Fibroblast of lung (primary cell): ENCODE measurements at places on chromosomes 2 and 18. TPM values are rescaled to one million over a fixed set of nuclear protein-coding genes. Genes with fewer than 3 reads are reported as not detected.

DNA sequence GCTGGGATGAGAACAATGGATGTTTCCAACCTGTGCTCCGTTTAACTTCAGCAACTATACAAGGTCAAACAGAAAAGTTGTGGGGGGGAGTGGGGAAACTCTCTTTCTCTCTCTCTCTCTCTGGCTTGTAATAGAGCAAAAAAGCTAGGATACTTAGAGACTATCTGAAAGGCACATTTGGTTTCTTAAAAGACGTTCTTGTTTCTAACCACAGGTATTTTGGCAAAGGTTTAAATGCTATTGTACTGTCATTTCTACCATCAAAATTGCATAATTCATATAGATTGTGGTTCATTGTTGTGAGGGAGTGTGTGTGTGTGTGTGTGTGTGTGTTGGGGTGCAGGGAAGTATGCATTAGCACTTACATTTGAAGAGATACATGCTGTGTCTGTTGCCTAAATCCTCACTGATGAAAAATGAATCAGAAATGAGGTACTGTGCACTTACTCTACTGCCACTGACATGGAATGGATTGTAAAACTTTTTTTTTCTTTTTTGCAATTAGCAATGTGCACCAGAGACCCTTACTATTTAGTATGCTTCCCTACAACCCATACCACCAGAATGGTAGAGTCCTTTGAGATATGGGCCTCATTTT is 841.0 kb upstream of the PIK3C3 start:
- DNase-seq = peak; percentile 82
- H3K4me1 ChIP-seq = no peaks in the 10 kb centered on the region
- no peaks in the 10 kb centered on the region for H3K36me3 ChIP-seq
- H3K27ac ChIP-seq = no peak overlapping the region

DIPK1C gene
- total RNA-seq = not detected in 2 replicates

SETBP1 gene
- total RNA-seq = 4.5 and 4.9 TPM in 2 replicates

- H3K36me3 ChIP-seq = no peaks in the 10 kb centered on the region
- peaks cover 56% of the 10 kb centered on the region for H3K27me3 ChIP-seq
- DNase-seq = peak; percentile 40
- no peak within 1 kb of the TSS for H3K27ac ChIP-seq
- H3K4me3 ChIP-seq = peak within 1 kb of the TSS; percentile 42
- H3K4me1 ChIP-seq = peaks cover 6% of the 10 kb centered on the region
Measured at GRCh38 chr2:231926180-231926741, at the start of gene NPPC. Gene NPPC (minus strand): TSS chr2:231926396. CDS start chr2:231926249, 147 bp downstream.

GRCh38 chr2:158189526-158189925 is 87.8 kb downstream of the UPP2 start:
- H3K36me3 ChIP-seq = no peaks in the 10 kb centered on the region
- H3K4me3 ChIP-seq = no peak overlapping the region
- no peaks in the 10 kb centered on the region for H3K4me1 ChIP-seq
- DNase-seq = no peak
- H3K27ac ChIP-seq = no peak overlapping the region

DNA sequence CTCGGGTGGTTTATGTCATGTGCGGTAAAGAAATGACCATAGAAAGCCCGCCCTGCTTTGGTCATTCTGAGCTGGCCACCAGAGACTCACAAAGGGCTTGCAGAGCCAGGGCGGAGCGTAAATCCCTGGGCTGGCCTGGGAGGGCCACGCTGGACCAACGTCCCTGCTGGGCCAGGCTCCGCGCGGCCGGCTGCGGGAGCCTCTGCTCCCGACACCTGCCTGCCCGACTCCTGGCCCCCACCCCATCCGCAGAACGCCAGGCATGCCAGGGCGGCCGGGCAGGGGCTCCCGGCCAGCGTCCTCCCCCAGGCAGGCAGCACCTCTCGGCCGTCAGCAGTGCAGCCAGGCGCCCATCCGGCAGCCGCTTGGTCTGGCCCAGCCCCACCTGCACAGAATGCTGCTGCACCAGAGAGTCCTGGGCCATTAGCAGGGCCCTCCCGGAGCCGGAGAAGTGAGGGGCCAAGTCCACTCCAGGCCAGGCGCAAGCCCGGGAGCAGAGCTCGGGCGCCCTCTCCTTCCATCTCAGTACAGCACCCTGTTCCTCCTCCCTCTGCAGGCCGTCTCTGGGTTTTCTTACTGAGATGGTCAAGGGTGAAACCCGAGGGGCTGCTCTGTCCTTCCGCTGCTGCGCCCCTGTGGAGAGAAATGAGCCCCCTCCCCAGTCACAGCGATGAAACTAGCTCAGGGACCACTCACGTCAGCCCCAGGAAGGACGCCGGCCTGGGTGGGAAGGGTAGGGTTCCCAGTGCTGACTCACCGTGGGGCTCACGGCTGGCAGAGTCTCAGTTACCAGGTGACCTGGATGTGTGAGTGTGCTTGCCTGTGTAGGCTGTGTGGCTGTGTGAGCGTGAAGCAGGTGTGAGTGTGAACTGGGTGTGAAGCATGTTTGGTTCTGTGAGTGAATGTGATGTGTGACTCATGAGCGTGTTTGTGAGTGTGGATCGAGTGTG is 83.3 kb downstream of the PTGR3 start:
- H3K36me3 ChIP-seq = no peaks in the 10 kb centered on the region
- DNase-seq = peak; percentile 15
- H3K4me3 ChIP-seq = no peak overlapping the region
- H3K27me3 ChIP-seq = no peaks in the 10 kb centered on the region
- H3K27ac ChIP-seq = no peak overlapping the region
- H3K4me1 ChIP-seq = no peaks in the 10 kb centered on the region

OR6B2 gene
- not detected in 2 replicates for total RNA-seq

DNA sequence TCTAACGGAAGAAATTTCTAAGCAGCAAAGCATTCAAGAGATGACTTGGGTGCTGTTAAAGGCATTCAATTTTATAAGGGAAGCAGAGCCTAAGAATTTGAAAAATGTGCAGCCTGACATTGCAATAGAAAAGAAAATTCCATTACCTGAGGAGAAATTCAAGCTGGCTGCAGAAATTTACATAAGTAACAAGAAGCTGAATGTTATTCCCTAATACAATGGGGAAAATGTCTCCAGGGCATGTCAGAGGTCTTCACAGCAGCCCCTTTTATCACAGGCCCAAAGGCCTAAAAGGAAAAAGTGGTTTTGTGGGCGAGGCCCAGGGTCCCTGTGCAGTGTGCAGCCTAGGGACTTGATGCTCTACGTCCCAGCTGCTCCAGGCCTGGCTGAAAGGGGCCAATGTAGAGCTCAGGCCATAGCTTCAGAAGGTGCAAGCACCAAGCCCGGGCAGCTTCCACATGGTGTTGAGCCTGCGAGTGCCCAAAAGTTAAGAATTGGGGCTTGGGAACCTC is 306.7 kb downstream of the RDH14 start:
- no peaks in the 10 kb centered on the region for H3K36me3 ChIP-seq
- no peaks in the 10 kb centered on the region for H3K27me3 ChIP-seq
- H3K27ac ChIP-seq = no peak overlapping the region
- DNase-seq = no peak
- H3K4me1 ChIP-seq = no peaks in the 10 kb centered on the region
